ENCODE measurements at places on chromosomes 6 and 20.

DNA sequence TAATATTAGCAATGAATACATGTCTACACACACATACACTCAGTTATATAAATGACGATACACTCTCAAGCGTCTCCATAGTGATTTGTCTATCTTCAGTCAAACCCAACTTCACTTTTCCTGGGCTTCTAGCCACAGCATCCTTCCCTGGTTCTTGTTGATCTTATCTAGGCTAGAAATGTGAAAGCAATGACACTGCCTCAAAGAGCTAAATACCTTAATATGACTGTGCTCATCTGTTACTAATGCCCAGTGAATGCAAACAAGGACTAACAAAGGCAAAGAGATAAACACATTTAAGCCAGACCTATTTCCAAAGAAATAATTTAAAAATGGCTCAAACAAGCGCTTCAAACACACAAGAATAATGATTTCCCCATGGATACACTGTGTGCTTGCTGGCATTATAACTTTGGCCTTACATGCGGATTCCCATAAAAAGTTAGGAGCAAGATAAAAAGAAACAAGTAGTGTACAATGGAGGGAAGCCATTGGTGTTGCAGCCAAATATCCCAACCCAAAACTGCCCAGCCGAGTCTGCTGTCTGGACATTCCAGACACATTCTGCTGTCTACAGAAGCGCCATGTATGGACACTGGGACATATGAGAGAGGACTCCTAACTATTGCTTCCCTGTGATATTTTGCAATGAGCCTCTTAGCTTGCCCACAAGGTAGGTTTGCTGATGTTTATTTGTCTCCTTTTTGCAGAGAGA lies 19.5 kb upstream of the DAAM2 start:
- DNase-seq, result no peak

- no peak for DNase-seq
These were observed 4.8 kb upstream of the PMEPA1 start for GRCh38 chr20:57714409-57715267.

GRCh38 chr20:23928788-23929187 lies 49.2 kb upstream of the CST5 start:
- peak; percentile 63 for DNase-seq

GRCh38 chr6:151671195-151671594 lies 136.3 kb upstream of the ESR1 start:
- DNase-seq, result no peak

GRCh38 chr6:157809613-157810012 lies 13.4 kb upstream of the SNX9 start:
- no peak for DNase-seq

GRCh38 chr20:23410916-23411695 lies 10.2 kb downstream of the NAPB start:
- DNase-seq, result no peak
